Activated CD8-positive, alpha-beta memory T cell treated with anti-CD3 and anti-CD28 coated beads for 36 hours (primary cell): ENCODE measurements at places on chromosomes 7 and 10. TPM values are rescaled to one million over a fixed set of nuclear protein-coding genes. Genes with fewer than 3 reads are reported as not detected.

The PNLIP gene
- total RNA-seq, result not detected

The PIK3CG gene
- total RNA-seq, result 26.9 TPM

The HSPA12A gene
- not detected for total RNA-seq

The TMEM273 gene
- 78.7 TPM for total RNA-seq

The UPK3BL2 gene
- 6.7 TPM for total RNA-seq

The PSD gene
- total RNA-seq, result 3.6 TPM

The TAS2R3 gene
- 0.89 TPM for total RNA-seq

The ADAM12 gene
- total RNA-seq, result 0.32 TPM
